ENCODE measurements at places on chromosomes 2 and 18.
A peak's percentile ranks its signal among the peaks of the same experiment; 100 is the strongest.

DNA sequence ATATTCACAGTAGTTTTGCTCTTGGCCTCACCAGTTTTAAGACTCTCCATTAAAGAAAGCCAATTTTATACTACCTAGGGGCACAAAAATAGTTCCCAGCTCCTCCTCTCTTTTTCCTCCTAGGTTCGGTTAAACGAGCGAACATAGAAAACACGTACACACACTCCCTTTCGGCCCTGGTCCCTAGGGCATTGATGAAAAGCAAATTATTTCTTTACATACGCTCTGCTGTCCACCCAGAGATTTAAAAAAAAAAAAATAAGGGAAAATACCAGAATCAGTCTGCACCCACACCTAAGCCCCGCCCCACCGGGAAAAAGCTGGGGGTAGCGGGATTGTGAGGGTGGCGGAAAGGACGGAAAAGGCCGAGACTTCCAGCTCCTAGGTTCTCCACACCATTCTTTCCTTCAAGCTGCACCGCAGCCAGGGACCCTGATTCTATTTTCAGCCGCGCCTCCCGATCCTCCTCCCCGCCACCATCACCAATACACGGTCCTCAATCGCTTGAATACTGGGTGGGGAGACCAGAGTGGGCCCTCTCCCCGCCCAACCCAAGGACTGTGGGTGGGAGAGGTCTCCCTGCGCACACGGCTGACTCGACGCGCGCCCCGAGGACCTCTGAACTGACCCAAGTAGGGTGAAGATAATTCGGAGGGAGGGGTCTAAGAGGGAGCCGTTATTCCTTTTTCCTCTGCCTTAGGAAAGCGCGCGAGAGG is 769 bp downstream of the ATF2 start:
- DNase-seq: peak; percentile 29

- DNase-seq: peak; percentile 28
Measured at GRCh38 chr18:56541793-56542192, 96.6 kb downstream of the TXNL1 start.

- no peak for DNase-seq
Measured at GRCh38 chr2:162379719-162380580, 36.0 kb downstream of the GCA start.

DNA sequence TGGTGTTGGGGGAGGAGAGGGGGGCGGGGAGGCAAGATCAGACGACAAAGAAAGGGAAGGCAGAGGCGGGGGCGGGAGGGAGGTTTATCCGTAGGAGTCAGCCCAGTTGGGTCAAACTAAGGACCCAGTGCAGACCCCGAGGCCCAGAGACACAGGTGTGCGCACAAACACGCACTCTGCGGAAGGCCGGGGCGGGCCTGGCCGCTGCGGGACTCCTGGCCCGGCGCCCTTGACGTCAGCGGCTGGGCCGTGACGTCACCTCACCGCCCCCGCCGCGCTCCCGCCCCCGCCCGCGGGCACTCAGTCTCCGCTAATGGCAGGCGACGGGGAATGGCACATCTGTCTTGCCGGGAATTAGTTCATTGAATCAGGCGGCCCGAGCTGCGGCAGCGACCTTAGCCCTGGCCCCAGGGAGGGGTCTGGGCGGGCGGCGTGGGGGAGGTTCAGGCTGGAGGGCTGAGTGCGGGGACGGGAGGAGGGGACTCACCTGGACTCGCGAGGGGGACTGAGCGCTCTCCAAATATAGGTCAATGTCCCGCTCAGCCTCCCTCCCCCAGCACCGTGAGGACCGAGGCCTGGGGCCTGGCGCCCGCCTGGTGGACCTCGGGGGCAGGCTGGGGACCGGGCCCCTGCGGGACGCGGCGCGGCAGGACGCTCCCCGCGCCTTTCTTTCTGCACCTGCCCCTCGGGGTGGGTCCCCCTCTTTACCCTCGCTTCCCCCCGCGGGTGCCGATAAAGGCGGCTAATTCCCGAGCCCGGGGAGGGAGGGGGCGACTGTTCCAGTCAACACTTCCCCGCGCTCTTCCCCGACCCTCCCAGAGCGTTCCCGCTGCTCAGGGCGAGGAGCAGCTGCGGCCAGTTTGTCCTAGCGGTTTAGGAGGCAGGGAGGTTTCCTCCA is 15.5 kb upstream of the ECEL1 start:
- DNase-seq: no peak

- no peak for DNase-seq
Measured at GRCh38 chr2:219167997-219168396, 1.8 kb downstream of the SLC23A3 start.

GRCh38 chr2:41724465-41724864 is 323.4 kb upstream of the PKDCC start:
- DNase-seq: no peak

- DNase-seq: peak; percentile 50
Measured at GRCh38 chr2:66569321-66569851, 134.5 kb downstream of the MEIS1 start.

DNA sequence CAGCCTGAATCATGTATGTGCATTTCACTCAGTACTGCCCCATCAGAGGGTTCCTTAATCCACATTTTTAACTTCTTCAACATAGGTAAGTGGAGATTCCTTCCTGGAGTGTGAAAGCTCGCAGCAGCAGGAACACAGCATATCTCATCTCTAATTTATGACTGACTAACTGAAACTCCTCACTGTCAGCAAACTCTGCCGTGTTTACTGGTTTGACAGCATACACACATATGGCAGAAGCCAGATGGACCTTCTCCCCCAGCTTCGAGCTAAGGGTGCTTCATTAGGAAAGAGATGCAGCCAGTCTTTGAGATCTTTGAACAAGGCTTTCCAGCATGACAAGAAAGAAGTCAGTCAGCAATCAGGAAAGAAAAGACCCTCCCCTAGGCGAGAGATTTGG is 200.3 kb upstream of the ACVR2A start:
- no peak for DNase-seq

DNA sequence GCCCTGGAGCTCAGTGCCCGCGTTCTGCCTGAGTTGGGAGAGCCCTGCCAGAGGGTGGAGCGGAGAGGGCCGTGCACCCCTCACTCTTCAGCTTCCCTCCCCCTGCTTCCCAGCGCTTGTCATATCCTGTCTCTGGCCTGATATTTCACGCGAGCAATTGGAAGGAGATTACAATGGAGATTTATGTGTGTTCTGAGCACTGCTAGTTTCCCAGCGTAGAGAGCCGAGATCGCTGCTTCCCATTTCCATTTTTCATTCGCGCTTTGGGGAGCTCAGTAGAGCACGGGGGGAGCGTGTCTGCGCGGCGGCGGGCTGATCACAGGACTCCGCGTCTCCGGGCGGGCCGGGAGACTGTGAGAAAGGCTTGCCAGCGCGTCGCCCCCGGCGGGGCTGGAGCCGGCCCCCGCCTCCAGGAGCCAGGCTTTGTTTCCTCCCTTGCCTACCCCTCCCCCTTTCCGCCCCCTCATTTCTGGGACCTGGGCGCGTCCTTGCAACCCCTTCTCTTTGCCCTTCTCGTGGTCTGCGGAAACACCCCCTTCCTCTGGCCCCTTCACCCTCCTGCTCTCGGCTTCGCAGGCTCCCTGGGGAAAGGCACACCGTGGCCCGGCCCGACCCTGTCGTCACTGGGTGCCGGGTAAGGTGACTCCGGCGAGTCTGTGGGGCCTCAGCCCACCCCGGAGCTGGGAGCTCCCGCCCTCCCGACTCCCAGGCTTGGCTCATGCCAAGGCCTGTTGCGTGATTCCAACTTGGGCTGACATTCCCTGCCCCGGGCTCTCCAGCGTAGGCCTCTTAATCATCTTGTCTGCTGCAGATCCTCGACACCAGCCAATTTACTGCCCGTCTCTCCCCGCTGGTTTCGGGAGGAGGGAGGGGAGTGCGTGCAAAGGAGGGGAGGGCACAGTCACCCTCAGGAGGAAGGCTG is 5.8 kb downstream of the DLX2 start:
- DNase-seq: no peak

GRCh38 chr2:6368281-6368680 is 497.4 kb downstream of the CMPK2 start:
- DNase-seq: no peak

GRCh38 chr2:174779361-174779928 is 15.2 kb upstream of the CHRNA1 start:
- no peak for DNase-seq

DNA sequence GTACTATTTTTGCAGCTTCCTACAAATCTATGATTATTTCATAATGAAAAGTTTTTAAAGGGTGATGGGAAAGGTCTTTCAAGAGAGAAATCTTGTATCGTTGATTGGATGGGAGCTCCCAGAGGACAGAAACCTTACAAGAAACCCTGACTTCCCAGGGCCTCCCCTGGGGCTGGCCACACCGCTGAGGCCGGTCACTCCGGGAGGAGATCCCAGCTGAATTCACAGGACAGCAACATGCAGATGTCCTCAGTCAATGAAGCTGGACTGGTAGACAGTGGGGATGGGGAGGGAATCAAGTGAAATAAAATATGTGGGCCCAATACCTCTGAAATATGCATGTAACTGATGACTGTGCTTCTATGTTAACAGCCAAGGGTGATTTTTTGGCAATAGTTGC is 135.6 kb downstream of the TFCP2L1 start:
- no peak for DNase-seq

GRCh38 chr18:5914951-5915350 is 19.6 kb upstream of the TMEM200C start:
- no peak for DNase-seq

DNA sequence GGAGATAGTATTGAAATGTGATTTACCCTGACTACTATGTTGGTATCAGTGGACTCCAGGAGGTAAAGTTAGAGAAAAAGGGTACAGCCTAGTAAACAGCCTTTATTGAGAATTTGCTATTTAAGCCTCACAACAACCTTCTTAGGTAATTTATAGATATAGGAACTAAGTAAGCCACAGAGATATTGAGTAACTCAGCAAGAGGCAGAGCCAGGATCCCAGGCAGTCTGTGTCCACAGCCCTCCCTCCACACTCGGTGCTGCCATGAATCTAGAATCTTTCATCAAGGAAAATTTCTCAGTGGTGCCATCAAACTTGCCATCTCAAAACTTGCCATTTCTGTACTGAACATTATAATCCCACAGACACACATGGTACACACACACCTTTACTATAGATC is 170.9 kb downstream of the CAPN13 start:
- DNase-seq: peak; percentile 18

DNA sequence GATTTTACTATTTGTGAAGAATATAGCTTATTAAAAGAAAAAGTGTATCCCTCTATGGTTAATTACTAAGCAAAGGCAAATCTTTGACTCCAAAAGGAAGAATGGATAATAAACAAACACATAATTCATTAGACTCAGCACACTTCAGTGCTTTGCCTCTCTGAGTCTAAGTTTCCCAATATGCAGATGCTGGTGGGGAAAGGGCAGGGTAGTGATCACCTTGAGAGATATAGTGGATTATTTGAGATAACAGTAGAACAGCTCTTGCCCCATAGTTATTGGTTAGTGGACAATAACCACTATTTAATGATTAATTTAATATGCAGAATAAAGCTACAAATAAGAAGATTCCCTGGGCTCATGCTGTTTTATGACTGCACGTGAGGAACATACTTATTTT is 98.2 kb upstream of the SLC8A1 start:
- DNase-seq: no peak

GRCh38 chr18:13267431-13267873 is 48.9 kb downstream of the LDLRAD4 start:
- no peak for DNase-seq

DNA sequence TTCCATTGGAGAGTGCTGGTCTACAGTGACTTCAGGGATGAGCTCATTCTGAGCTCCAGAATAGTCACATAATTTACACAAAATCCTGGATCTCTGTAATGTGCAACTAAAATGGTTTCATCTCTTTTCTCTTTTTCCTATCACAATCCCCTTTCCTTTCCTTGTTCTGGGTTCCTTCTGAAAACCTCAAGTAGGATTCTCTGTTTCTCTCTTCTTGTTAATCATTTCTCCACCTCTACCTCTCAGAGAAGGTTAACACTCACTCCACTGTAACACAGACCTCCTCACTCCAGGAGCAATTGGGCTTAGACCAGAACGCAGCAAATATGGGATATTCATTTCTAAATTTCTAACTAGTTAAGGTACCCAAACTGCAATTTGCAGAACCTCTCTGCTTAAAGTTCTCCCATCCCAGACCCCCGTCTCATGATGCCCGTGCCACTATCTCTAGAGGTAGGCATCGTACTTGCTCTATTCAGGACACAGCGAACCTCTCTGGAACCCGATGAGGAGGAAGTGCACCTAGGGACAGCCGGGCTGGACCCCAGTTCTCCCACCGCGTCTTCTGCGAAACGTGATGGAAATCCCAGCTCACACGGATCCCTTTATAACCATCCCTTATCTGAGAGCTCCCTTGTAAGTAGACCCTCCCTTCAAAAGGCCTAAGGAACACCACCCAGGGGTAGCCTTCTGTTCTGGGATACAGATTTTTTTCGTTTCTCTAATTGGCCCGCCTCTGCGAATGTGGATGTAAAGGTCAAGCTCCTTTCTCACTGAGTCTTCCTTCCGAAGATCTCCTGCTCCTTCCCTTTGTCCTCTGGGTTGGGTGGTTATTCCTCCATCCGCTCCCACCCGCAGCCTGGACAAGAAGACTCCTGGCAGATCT is 1.3 kb downstream of the FOXI3 start:
- DNase-seq: no peak

- DNase-seq: no peak
Measured at GRCh38 chr2:75853436-75853835, 142.7 kb upstream of the GCFC2 start.

Data from inflammatory macrophage (primary cell).